HT-29 (cell line): ENCODE measurements at places on chromosomes 1 and 21.

- no peak for DNase-seq
Observed at GRCh38 chr1:94115254-94115899, 5.6 kb downstream of the ABCA4 start.

DNA sequence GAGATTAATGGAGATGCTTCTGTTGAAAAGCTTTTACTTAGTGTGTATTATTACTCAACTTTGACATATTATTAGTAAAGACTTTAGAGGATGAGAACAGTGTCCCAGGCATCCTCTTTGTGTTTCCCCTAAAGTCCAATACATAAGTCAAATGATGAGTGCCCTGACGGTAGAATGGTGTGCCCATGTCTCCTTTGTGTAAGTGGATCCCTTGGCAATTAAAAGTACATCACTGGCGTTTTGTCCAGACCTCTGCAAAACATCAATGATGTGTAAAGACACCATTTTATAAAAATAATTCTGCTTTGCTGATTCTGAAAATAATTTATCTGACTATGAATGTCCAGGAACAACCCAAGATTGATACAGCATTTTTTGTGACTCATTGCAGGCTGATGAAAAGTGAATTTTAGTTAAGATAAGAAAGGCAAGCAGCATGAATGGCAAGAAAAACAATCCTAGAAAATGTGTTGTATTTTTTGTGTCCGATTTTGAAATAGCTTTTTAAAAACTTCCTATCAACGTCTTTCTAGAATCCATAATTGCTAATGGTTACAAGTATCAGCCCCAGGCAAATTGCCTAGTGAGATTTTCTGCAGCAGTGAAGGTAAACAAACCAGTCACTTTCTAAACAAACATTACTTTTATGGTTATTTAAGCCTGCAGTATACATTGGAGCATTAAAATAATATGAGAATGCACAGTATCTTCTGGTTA is 251.5 kb downstream of the PTPRC start:
- peak; percentile 22 for DNase-seq

- DNase-seq, result no peak
Observed at GRCh38 chr1:84675106-84675505, 15.2 kb downstream of the SSX2IP start.

- no peak for DNase-seq
Observed at GRCh38 chr1:51264451-51264850, 28.4 kb downstream of the RNF11 start.

- no peak for DNase-seq
Observed at GRCh38 chr1:53305650-53306049, 22.2 kb downstream of the LRP8 start.

DNA sequence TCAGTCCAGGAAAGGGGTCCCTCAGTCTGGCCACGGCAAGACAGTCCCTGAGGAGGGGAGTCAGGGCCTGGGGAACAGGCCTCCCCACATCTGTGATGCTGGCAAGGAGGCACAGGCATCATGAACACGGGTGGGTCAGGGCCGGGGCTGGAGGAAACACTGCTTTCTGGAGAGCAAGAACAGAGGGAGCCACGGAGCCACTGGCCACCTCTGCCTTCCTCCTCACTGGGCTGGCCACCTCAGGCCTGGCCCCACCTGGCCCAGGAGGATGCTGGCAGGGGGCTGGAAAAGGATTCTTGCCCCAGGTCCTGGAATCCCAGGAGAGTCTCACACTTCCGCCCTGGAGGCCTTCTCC is 15.7 kb downstream of the BLACAT1 start:
- no peak for DNase-seq

DNA sequence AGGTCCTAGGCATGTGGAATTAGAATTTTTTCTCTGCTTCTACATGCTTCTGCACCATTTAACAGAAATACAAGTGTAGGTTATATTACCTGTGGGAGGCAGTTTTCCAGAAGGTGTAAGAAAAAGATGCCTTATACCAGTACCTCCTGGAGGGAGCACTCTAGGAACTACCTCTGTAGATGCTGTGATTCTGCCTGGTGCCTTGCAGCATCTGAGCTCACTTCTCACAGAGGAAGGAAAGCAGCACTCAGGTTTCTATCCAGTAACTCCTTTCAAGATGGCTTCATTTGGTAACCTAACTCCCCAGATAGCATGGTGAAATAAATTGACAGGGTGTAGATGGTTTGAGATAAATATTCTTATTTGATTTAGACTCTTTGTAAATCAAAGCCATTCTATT is 50.3 kb downstream of the GIPC2 start:
- DNase-seq, result no peak

DNA sequence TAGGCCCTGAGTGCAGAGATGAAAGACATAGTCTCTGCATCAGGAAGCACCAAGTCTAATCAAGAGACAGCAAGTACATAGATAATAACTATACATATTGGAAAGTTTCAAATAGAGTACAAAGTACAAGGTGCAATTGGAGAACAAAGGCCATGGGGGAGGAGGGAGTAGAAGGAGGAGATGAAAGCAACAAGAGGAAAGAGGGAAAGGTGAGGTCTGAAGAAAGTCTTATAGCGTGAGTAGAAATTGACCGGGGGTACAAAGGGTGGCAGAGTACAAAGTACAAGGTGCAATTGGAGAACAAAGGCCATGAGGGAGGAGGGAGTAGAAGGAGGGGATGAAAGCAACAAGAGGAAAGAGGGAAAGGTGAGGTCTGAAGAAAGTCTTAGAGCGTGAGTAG is 244.2 kb upstream of the JUN start:
- no peak for DNase-seq

- no peak for DNase-seq
Observed at GRCh38 chr1:46133181-46133658, 791 bp upstream of the PIK3R3 start.

DNA sequence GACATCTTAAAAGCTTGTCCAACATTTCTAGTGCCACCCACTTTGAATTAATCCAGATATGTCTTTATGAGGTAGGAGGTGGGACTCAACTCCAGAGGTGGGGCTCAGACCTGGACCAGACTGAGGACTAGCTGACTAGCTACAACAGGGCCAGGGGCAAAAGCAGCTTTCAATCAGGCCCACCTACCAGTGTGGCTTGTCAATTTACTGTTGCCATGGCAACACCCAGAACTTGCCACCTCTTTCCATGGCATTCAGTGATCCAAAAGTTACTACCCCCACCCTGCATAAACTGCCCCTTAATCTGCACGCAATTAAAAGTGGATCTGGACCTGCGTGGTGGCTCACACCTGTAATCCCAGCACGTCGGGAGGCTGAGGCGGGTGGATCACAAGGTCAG is 113.2 kb upstream of the KAZN start:
- no peak for DNase-seq

GRCh38 chr1:112982853-112983536 is 27.0 kb upstream of the SLC16A1 start:
- DNase-seq, result no peak

DNA sequence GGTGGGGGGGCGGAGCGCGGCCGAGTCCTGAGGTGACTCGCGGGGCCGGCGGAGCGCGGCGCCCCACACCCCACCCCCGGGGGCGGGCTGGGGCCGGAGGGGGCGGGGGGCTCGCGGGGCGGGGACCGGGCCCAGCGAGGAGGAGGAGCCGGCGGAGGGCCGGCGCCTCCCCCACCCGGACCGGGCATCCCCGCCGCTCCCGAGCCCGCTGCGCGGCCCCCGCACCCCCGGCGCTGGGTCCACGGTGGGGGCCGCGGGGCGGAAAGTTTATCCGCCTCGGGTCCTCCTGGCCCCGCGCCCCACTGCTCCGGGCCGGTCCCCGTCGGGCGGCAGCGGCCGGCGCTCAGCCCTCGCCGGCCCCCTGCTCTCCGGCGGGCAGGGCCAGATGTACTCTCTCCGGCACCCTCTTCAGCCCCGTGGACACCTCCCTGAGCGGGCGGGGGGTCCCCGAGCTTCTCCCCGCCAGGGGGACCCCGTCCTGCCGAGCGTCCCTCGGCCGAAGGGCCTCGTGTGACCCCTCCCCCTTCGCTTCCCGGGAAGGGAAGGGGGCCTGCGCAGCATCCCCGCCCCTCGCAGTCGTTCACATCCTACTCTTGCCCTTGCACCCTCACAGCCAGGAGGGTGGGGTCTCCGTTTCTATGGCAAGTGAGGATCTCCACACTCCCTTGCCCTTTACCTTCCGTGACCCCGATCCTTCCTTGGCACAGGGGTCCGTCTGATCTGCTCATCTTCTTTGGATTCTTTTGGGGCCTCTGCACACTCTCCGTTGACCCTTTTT is 663 bp downstream of the CAMTA1 start:
- DNase-seq, result no peak

GRCh38 chr1:25700626-25701025 is 84.0 kb downstream of the MAN1C1 start:
- no peak for DNase-seq

DNA sequence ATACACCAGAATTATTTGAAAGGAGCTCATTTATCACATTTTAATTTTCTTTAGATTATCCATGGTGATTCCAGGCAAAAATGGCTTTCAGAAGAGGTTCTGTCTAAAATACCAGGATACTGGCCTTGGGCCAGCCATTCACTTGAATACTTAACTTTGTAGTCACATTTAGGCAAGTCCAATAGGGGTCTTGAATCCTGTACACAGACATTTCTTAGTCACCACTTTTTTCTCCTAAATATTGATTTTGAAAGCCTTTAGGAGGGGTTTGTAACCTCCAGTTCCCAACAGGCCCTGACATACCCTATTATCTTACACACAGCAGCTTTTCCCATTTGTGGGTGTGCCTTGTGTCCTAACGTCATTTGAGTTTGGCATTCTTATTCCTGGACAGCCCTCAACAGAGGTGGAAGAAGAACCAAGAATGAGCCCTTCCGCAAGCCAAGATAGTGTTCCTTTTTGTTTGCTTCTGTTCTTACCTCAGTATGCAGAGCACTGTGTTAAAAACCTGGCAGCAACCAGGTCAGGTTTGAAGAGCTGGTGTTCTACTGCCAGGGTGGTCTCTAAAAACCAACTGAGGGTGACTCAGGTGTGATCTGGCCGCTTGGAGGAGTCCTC is 19.5 kb downstream of the MAP3K7CL start:
- DNase-seq, result no peak

- DNase-seq, result no peak
Observed at GRCh38 chr1:165383067-165383466, 26.6 kb upstream of the LMX1A start.

DNA sequence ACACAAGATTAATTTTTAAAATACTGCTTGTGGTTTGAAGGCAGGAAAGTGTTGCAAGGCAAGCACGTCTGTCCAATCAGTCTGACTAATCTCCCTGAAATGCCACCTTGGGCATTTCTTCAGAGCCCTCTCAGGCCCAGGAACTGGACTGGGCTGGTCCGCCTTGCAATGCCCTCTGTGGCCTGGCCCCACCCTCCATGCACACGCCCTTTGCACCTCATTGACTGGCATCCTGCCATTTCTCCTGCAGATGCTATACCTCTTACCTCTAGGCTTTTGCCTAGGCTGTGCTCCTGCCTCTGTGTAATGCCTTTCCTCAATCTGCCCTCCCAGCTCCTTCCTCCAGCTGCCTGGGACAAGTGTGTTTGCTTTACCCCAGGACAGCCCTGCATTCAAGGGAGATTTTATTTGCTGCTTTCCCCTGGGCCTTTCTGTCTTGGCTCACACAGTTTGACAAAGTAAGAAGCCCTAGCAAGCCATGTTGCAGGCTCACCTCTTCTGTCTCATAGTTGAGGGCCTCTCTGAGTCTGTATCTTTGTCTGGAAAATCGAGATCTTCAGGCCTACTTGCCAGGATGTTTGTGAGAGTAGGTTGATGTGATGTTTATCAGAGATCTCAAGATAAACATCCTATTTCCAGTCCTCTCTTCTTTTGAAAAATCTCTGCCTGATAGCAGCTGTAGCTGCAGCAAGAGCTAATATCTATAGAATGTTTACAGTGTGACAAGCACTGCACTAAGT is 149.2 kb upstream of the JUN start:
- peak; percentile 97 for DNase-seq

GRCh38 chr1:54311506-54311905 is 94.7 kb downstream of the SSBP3 start:
- DNase-seq, result no peak

- no peak for DNase-seq
Observed at GRCh38 chr1:180503280-180503862, 994 bp upstream of the ACBD6 start.

- DNase-seq, result no peak
Observed at GRCh38 chr1:216690603-216691002, 32.6 kb downstream of the ESRRG start.

DNA sequence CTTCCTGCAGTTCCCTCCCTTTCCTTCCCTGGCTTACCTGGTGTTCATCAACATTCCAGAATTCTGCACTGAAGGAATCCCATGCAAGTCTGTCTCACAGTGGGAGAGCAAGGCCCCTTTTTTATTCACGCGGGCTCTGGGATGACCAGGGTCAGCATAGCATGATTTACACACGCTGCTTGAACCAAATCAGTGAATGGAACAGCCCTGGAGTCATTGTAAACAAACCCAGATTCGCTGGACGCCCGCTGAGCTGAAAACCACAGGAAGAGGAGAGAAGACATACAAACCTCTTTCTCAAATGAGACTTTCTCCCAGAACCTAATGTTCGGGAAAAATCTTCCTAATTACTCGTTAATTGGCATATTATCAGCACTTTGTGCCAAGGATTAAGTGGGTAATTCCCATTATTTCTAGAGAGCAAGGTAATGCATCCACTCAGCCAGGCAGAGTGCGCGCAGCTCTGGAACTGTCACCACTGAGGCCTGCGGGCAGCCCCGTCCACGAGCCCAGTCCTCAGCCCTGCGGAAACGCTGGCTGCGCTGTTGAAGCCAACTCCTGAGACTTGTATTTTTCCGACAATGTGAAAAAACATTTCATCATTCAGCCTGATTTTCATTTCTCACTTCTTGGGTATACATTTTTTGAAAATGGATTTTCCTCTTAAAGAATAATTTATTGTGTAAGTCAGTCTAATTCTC is 140.0 kb downstream of the ETS2 start:
- no peak for DNase-seq

GRCh38 chr1:246617768-246618167 is 51.5 kb downstream of the CNST start:
- no peak for DNase-seq

- DNase-seq, result no peak
Observed at GRCh38 chr1:222047366-222047765, 305.5 kb upstream of the DUSP10 start.

GRCh38 chr1:22846458-22846857 is 126.2 kb downstream of the LACTBL1 start:
- DNase-seq, result no peak

DNA sequence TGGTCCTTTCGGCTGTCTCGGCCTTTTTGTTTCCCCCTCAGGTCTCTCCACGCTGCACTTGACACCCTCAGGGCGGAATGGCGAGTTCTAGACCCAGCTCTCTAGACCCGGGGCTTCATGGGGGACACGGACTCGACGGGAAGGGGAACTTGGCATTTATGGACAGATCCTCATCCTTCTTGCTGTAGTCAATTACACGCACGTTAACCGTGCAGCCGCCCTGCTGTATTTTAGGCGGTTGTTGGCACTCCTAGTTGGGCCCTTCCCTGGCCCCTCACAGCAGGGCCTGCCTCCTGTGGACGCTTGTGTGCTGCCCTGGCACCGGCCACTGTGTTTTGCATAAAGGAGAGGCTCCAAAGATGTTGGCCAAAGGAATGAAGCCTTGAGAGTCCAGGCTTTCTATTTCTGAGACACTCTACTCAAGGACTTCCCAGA is 558 bp upstream of the BTG3 start:
- peak; percentile 1 for DNase-seq

GRCh38 chr1:186188004-186188539 is 187.0 kb downstream of the TPR start:
- DNase-seq, result no peak
